Activated CD8-positive, alpha-beta memory T cell treated with anti-CD3 and anti-CD28 coated beads for 4 hours (primary cell): ENCODE measurements at places on chromosomes 11 and 22.

GRCh38 chr11:123143476-123143875 lies 51.6 kb downstream of the CLMP start:
- DNase-seq = no peak

GRCh38 chr22:37018815-37019308 lies 385 bp downstream of the TST start:
- DNase-seq = no peak

GRCh38 chr22:50171319-50171964 lies 911 bp downstream of the PANX2 start:
- DNase-seq = no peak

DNA sequence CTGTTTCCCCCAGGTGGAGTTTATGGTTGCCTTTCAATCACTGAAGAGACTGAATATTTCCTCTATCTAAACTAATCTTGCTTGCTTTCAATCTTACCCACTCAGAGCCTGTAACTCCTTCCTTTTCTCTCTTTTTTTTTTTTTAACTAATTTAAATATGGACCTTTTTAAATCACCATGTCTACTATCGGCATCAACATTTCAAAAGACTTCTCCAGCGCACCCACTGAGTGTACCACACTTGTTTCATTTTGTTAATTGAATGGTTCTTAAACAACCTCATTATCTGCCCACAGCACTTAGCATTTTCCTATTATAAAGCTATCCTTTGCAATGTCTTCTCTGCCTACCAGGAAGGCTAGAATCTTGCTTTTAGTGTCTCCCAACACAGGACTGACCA lies 1212.5 kb downstream of the LRRC4C start:
- DNase-seq = no peak

- DNase-seq = no peak
Measured at GRCh38 chr22:24404561-24405275, 22.7 kb upstream of the ADORA2A start.

DNA sequence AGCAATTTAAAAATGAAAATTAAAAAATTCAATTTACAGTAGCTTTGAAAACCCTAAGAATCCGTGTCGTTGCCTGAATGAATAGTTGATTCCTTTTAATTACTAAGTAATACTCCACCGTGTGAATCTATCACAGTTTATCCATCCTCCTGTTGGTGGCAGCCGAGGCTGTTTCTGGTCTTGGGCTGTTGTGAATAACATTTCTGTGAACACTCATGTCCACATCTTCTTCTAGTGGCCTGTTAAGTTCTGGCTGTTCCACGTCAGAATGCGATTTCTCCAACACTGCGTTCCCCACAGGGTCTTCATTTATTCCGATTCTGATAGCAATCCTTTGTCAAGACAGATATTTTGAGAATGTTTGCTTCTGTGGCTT lies 223.0 kb downstream of the TBC1D22A start:
- DNase-seq = no peak

GRCh38 chr22:45083659-45084305 lies 74.0 kb upstream of the PHF21B start:
- DNase-seq = no peak

- DNase-seq = no peak
Measured at GRCh38 chr11:32374261-32374711, 61.1 kb downstream of the WT1 start.

GRCh38 chr11:57761301-57762234 lies at the start of gene CTNND1:
Gene CTNND1, plus strand, starts transcription at chr11:57761802. Its CDS starts 29,677 bp downstream, at chr11:57791479.
- no peak for DNase-seq

DNA sequence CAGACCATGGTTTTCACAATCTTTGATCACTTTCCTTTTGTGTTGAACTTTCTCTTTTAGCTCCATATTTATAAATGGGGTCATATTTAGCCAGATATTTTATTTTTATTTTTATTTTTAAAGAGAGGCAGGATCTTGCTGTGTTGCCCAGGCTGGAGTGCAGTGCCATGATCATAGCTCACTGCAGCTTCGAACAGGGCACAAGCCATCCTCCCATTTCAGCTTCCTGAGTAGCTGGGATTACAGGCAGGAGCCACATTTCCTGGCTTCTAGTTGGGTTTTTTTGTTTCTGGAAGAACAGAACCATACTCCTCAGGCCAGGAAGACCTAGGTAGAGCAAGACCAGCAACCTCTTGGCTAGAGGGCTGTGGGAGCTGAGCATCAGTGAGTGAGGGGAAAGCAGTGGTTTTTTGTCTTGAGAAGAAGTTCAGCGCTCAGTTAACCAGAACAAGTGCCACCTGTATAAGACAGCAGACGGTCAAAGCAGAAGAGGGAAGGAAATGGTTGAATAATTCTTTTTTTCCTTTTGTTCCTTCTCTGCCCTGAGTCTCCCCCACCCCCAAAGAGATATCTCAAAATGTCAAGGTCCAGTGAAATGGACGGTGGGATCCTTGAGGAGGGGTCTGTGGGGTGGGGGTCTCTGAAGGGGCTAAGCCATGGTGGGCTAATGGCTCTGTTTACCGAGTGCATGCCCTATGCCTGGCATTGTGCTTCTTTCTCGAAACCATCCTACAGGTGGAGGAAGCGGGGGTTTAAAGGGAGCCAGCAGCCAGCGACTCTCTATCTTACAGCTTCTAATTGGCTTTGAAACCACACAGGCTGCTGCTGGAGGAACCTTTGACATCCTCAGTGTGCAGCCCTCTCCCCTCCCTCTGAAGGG lies 63.0 kb downstream of the PTPRJ start:
- DNase-seq = no peak

DNA sequence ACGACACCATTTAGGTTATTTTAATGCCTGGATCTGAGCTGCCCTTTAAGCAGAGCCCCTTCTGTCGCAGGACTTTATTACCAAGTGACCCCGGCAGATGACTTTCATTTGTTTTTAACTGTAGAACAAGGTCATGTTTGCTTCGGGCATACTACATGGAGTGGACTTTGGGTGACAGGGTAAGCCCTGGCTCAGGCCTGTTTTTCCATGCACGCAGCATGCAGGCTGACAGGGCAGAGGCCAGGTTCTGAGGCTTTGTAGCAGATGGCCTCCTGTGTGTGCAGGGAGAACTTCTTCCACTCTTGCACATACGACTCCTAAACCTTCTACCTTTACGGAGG lies 50.5 kb downstream of the SNX19 start:
- DNase-seq = no peak

DNA sequence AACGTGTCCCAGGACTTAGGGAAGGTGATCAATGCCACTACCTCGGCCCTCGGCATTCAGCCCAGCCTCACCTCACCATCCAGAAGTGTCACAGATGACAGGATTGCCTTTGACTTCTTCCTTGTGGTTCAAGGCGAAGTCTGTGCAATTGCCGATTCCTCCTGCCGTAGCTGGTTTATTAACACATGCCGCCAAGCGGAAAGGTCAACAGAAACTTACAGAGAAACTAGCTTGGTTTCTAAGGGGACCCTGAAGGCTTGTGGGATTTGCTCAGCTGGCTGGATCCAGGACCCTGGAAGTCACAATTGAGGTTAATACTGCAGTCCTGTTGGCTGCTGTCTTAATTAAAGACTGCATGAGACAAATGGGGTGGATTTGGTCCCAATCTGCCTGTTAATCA lies 65.6 kb downstream of the SHANK2 start:
- DNase-seq = no peak

DNA sequence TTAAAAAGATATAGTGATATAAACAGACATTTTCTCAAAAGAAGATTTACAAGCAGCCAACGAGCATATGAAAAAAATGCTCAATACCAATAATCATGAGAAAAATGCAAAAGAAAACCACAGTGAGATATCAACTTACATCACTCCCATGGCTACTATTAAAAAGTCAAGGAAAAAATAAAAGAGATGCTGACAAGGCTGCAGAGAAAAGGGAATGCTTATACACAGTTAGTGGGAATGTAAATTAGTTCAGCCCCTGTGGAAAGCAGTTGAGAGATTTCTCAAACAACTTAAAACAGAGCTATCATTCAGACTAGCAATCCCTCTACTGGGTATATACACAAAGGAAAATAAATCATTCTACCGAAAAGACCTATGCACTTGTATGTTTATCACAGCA lies 97.1 kb upstream of the CARD18 start:
- no peak for DNase-seq
